ENCODE measurements at places on chromosomes 16 and 17. TPM values are rescaled to one million over a fixed set of nuclear protein-coding genes. Genes with fewer than 3 reads are reported as not detected.

DNA sequence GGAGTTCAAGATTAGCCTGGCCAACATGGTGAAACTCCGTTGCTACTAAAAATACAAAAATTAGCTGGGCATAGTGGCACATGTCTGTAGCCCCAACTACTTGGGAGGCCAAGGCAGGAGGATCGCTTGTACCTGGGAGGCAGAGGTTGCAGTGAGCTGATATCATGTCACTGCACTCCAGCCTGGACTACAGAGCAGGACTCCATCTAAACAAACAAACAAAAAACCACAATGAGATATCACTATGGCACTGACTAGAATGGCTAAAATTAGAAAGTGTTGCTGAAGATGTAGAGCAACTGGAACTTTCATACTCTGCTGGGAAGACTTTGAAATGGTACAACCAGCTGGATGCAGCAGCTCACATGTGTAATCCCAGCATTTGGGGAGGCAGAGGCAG is 6.5 kb upstream of the TNK1 start:
- H3K4me1 ChIP-seq = no peaks in the 10 kb centered on the region
- DNase-seq = no peak
- peaks cover 2% of the 10 kb centered on the region for H3K36me3 ChIP-seq
- peaks cover 16% of the 10 kb centered on the region for H3K27me3 ChIP-seq

RAD51C gene
- 86.3 TPM for total RNA-seq

ATXN7L3 gene
- 125 TPM for total RNA-seq

DNA sequence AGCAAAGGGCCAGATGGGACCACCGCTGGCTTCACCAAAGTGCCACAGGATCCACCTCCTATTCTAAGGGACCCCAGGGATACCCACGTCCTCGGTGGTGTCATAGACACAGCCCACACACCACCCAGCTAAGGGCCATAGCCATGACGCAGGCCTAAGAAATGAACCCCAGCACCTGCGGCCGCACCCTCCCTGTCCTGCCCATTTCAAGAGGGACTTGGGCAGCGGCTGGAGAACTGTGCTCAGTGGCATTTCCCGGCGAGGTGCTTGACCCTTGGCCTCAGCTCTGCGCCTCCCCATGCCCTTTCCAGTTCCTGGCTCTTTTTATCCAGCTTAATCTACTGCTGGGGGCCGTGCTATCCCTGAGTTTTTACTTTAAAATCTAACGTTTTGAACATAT is 27.3 kb downstream of the ZNF778 start:
- peaks cover 8% of the 10 kb centered on the region for H3K4me1 ChIP-seq
- H3K27me3 ChIP-seq = peaks cover 2% of the 10 kb centered on the region
- no peak for DNase-seq
- no peak overlapping the region for H3K4me3 ChIP-seq

DNA sequence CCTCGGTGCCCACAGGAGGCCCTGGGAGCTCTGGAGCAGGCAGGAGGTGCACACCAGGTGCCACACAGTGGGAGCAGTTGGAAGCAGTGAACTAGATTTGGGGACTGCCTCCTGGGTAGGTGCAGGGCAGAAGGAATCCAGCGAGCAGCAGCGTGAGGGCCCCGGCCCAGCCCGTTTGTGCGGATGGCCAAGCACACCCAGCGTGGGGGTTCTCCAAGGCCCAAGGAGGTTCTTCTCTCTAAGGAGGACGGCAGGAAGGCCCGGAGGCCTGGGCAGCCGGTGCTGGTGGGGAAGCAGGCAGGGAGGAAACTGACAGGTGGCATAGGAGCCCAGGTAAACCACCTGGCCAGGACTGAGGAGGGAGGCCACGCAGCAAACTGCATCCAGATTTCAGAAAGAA is 17.0 kb downstream of the SOX8 start:
- H3K36me3 ChIP-seq = no peaks in the 10 kb centered on the region
- no peak for DNase-seq
- no peak overlapping the region for H3K4me3 ChIP-seq
- peaks cover 23% of the 10 kb centered on the region for H3K27me3 ChIP-seq
- no peak overlapping the region for H3K27ac ChIP-seq

DNA sequence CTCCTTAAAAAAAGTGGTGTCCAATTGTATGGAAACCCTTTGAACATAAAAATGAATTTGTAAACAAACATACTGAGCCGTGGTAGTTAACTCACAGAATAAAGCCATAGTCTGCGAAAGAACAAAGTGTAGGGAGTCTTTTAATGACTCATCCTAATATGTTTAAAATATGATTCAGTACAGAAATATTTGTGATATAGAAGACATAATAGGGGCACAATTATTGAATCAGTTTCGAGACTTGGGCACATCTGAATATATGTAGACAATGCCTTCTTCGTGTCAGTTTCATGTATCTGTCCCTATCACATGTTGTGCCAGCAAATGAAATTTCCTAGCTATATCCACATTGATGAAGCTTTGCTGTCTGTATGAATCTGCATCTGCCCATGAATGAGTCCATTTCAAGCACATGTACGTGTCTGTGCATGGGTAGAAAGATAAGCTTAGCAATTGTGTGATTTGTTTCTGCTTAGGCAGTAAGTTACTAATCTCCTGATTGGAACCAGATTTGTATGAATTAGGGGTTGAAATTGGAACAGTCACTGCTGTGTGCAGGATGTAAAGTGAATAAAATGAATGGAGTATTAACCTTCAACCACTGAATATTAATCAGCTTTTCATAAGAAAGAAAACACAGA is 112.5 kb upstream of the SOX9 start:
- H3K27me3 ChIP-seq = no peaks in the 10 kb centered on the region

- H3K4me1 ChIP-seq = no peaks in the 10 kb centered on the region
- no peak for DNase-seq
- no peak overlapping the region for H3K4me3 ChIP-seq
- H3K27me3 ChIP-seq = peaks cover 38% of the 10 kb centered on the region
Measured at GRCh38 chr17:52156576-52157570, 1.6 kb downstream of the CA10 start.

DNA sequence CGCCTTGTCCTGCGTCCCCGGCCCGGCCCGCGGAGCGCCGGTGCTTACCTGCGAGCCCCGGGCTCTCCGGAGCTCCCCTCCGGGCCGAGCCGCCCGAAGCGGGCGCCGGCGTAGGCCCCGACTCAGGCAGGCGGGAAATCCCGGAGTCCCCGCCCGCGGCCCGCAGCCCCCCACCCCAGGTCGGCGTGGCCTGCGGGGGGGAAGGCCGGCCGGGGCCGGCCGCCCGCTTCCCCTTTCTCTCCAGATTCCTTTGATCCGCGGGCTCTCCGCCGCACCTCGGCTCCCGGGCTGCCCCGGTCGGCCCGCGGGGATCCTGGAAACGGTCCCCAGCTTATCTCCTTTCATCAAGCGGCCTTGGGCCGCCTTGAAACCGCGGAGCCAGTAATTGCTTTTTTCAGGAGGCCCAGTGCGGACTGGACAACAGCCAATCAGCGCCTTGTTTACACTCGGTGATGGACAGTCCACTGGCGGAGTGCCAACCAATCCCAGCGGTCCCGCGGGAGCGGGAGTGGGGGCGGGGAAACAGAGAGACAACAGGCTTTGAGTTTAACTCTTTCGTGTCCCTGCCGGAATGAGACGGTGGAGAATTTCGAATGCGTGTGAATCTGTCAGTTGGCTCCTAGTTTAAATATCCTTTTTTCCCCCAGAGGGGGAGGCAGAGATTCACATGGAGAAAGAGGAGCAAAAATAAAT is 1.4 kb upstream of the BAHCC1 start:
- H3K4me3 ChIP-seq = peak overlapping the region; percentile 73
- H3K36me3 ChIP-seq = peaks cover under 1% of the 10 kb centered on the region
- peaks cover 17% of the 10 kb centered on the region for H3K4me1 ChIP-seq
- H3K27ac ChIP-seq = peak overlapping the region; percentile 61

- no peak for DNase-seq
- H3K27me3 ChIP-seq = no peaks in the 10 kb centered on the region
- H3K36me3 ChIP-seq = peaks cover 49% of the 10 kb centered on the region
- no peak overlapping the region for H3K27ac ChIP-seq
Measured at GRCh38 chr16:66735891-66736290, 15.5 kb downstream of the DYNC1LI2 start.

- H3K27ac ChIP-seq = no peak overlapping the region
- no peaks in the 10 kb centered on the region for H3K27me3 ChIP-seq
- H3K36me3 ChIP-seq = peaks cover 12% of the 10 kb centered on the region
- no peaks in the 10 kb centered on the region for H3K4me1 ChIP-seq
- no peak for DNase-seq
Measured at GRCh38 chr17:44722254-44722653, 13.8 kb downstream of the DBF4B start.

DNA sequence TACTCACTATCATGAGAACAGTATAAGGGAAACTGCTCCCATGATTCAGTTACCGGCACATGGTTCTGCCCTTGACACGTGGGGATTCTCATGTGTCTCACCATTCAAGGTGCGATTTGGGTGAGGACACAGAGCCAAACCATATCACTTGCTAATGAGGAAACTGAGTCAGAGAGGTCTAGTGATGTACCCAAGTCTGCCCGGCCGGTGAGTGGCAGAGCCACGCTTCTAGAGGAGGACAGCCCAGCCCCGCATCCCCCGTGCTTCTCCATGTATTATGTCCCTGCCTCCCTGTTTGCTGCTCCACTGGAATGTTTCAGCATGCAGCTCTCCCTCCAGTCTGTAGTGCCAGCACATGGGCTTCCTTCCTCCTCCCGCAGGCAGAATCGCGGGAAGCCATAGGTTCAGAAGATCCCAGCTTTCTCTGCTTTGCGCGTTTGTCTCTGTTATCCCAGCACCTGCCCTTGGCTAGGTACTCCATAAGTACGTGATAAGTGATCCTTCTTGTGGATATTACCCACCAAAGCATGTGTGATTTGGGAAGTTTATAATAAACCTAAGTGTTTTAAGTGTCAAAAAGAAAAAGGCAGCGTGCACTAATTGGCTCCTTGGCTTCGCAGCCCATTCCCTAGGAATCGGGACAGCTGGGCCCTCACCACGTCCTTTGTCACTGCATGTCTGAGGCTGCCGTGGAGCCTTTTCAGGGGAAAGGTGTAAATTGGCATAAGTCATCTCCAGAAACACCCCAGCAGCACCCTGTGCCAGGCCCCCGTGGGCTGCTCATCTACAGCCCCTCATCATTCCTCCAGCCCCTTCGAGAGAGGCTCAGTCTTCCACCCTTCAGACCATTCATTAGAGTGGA is 103.8 kb downstream of the CLEC16A start:
- no peak for DNase-seq
- no peaks in the 10 kb centered on the region for H3K27me3 ChIP-seq
- H3K4me3 ChIP-seq = no peak overlapping the region
- no peak overlapping the region for H3K27ac ChIP-seq
- H3K4me1 ChIP-seq = peaks cover 51% of the 10 kb centered on the region
- H3K36me3 ChIP-seq = peaks cover 46% of the 10 kb centered on the region

- peaks cover 10% of the 10 kb centered on the region for H3K4me1 ChIP-seq
- no peak overlapping the region for H3K27ac ChIP-seq
- H3K4me3 ChIP-seq = no peak overlapping the region
- DNase-seq = no peak
- no peaks in the 10 kb centered on the region for H3K36me3 ChIP-seq
Measured at GRCh38 chr17:32261936-32262510, 3.6 kb upstream of the RHBDL3 start.

GRCh38 chr17:4728124-4728523 is 3.1 kb upstream of the MED11 start:
- H3K4me1 ChIP-seq = peaks cover 58% of the 10 kb centered on the region
- no peaks in the 10 kb centered on the region for H3K36me3 ChIP-seq
- H3K27me3 ChIP-seq = no peaks in the 10 kb centered on the region
- peak; percentile 32 for DNase-seq
- peak overlapping the region; percentile 89 for H3K27ac ChIP-seq

GRCh38 chr17:68356520-68356919 is 65.2 kb downstream of the ARSG start:
- H3K27ac ChIP-seq = peak overlapping the region; percentile 86
- peaks cover 5% of the 10 kb centered on the region for H3K36me3 ChIP-seq
- H3K4me1 ChIP-seq = peaks cover 61% of the 10 kb centered on the region
- no peaks in the 10 kb centered on the region for H3K27me3 ChIP-seq
- DNase-seq = peak; percentile 75
- peak overlapping the region; percentile 73 for H3K4me3 ChIP-seq

SDR42E2 gene
- not detected for total RNA-seq

- H3K4me3 ChIP-seq = peak overlapping the region; percentile 91
- H3K27me3 ChIP-seq = peaks cover 52% of the 10 kb centered on the region
- H3K36me3 ChIP-seq = peaks cover 5% of the 10 kb centered on the region
- peaks cover 49% of the 10 kb centered on the region for H3K4me1 ChIP-seq
- H3K27ac ChIP-seq = peak overlapping the region; percentile 97
Measured at GRCh38 chr17:8125154-8125946, 1.4 kb upstream of the HES7 start.

KRT12 gene
- not detected for total RNA-seq

DNA sequence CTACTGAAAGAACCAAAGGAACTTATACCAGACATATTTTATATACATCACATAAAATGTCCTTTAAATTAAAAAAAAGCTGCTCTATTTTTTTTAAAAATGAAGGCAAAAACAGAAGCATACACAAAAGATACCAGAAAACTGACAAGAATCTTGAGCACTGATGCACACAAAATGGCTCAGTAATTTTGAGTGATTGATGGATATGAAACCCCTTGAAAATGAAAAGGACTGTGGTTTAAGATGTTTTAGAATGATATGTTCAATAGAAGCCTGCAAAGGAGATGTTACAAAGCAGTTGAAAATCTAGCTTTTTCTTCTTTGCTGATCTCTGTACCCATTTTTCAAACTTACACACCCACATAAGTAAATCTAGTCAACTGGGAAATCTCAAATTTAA is 2.7 kb downstream of the C16orf87 start:
- H3K27me3 ChIP-seq = peaks cover 6% of the 10 kb centered on the region
- DNase-seq = no peak
- peaks cover 55% of the 10 kb centered on the region for H3K4me1 ChIP-seq

VTN gene
- 0.31 TPM for total RNA-seq

DNA sequence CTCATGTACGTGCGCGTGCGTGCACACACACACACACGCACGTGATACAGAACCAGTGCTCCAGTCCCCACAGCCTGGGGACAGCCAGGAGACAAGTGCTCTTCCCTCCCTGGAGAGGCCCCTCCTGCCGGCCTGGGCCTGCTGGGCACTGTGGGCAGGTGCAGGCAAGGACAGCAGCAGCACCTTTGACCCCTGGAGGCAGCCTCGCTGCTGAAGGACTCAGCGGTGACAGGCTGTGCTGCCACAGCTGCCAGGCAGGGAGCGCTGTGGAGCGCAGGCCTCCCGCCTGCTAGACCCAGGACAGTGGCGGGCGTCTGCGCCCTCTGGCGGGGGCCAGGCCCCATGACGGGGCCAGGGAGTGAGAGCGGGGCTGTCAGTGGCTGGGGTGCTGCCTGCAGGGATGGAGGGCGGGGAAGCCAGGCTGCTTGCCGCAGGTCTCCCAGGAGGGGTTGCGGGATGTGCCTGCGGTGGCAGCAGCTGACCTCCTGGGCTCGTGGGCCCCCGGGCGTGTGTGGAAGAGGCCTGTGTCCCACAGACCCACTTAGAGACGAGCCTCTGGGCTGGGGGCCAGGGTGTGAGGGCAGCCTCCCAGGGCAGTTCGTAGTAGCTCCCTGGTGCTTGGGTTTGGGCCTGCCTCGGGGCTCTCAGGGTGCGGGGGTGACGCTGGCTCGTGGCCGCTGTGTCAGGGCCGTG is 63.5 kb upstream of the PVALEF start:
- no peak overlapping the region for H3K4me3 ChIP-seq
- peaks cover 2% of the 10 kb centered on the region for H3K4me1 ChIP-seq
- peaks cover 1% of the 10 kb centered on the region for H3K27me3 ChIP-seq
- peak; percentile 86 for DNase-seq
- H3K27ac ChIP-seq = no peak overlapping the region

All from activated T-helper 1 cell treated with anti-CD3 and anti-CD28 coated beads, Interleukin-12 subunit alpha, Interleukin-12 subunit beta, Interleukin-2, Interleukin-4 antibody, amounts not matched to agents 30 ng/mL and 10 ng/mL and 1 ng/mL, durations not matched to agents 14 hours and 24 hours and 36 hours (primary cell).